ENCODE measurements at places on chromosomes 1 and 21.

DNA sequence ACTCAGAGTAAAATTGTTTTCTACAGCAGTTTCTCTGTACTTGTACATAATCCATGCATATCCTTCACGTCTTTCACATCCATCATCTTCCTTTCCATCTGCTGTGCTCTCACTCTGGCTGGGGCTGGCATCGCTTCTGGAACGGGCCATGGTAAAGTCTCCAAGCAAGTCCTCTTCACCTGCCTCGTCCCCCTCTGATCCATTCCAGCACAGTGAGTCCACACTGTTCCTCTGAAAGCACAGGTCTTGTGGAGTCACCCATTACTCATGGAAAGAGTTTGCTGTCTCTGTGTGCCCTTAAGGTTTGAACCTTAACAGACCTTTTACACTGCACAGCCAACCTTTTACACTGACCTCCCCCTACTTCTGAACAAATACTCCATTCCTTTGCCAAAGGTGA, 313.6 kb downstream of the ASTN1 start:
- H3K27ac ChIP-seq: no peak overlapping the region
- DNase-seq: no peak
- no peaks in the 10 kb centered on the region for H3K4me1 ChIP-seq
- no peaks in the 10 kb centered on the region for H3K27me3 ChIP-seq
- no peak overlapping the region for H3K4me3 ChIP-seq

DNA sequence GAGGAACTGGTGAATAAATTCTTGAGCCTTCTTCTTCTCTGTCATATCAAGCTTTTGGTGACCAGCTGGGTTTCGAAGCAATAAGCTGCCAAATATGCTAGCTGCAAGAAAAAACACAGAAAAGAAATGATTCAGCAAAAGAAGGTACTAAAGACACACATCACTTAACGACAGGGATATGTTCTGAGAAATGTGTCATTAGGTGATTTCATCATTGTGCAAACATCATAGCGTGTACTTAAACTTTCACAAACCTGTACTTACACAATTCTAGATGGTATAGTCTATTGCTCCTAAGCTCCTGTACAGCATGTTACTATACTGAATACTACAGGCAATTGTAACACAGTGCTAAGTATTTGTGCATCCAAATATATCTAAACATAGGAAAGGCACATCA, 2.9 kb upstream of the MTF1 start:
- no peaks in the 10 kb centered on the region for H3K27me3 ChIP-seq
- H3K27ac ChIP-seq: no peak overlapping the region
- no peak overlapping the region for H3K4me3 ChIP-seq
- no peak for DNase-seq

DNA sequence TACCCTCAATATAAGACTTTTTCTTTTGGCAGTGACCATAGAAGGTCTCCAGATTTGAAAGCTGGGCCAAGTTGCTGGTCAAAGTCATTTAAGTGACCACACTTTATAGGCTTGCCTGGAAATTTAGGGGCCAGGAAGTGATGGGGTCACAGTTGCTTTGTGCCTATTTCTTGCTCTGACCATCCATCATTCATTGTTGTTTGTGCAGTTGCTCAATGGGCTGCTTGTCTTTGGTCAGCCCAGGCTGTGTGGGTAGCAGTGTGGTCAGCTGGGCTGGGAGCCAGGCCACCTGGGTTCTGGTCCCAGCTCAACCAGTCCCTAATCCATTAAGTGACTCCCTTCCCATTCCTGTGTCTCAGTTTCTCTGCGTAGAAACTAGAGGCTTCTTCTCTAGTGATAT, 2.1 kb upstream of the OTUD7B start:
- peaks cover 20% of the 10 kb centered on the region for H3K4me1 ChIP-seq
- H3K27me3 ChIP-seq: peaks cover under 1% of the 10 kb centered on the region
- no peak for DNase-seq

DNA sequence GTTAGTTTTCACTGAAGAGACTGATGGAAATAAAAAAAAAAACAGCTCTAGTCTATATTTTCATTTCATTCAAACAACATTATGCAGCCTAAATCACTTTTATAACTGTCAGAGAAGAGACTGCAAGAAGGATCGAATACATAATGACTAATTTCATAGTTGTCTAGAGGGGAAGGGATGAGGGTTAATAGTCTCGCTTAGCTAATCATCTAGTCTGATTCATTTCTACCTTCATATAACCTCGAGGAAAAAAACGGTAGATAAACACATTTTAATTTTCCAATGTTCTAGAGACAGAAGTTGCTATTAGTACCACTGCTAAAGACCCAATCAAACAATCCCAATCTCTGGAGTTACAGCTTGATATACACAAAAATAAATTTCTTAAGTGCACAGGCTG, 3.5 kb downstream of the FUBP1 start:
- H3K4me1 ChIP-seq: peaks cover 37% of the 10 kb centered on the region
- no peak for DNase-seq
- no peak overlapping the region for H3K4me3 ChIP-seq

DNA sequence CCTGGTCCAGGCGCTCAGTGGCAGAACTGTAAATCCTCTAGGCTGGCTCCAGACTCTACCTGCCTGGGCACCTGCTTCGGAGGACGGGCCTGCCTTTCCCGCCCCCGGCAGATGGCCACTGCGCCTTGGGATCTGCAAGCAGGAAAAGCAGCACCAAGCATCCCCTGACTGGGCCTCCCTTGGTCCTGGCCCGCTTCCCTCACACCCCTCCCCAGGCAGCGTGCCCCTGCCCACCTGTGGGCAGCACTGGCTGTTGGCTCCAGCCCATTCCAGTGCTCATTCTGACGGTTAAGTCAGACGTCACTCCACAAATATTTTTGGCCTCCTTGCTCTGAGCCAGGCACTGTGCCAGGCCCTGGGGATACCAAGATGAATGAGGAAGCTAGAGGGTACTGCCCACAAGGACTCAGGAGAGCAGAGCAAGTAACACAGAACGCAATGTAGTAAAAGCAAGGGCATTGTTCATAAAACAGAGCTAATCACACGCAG, 22.0 kb upstream of the BLACAT1 start:
- H3K36me3 ChIP-seq: no peaks in the 10 kb centered on the region
- peaks cover 8% of the 10 kb centered on the region for H3K4me1 ChIP-seq
- H3K27me3 ChIP-seq: peaks cover 15% of the 10 kb centered on the region
- no peak overlapping the region for H3K27ac ChIP-seq

DNA sequence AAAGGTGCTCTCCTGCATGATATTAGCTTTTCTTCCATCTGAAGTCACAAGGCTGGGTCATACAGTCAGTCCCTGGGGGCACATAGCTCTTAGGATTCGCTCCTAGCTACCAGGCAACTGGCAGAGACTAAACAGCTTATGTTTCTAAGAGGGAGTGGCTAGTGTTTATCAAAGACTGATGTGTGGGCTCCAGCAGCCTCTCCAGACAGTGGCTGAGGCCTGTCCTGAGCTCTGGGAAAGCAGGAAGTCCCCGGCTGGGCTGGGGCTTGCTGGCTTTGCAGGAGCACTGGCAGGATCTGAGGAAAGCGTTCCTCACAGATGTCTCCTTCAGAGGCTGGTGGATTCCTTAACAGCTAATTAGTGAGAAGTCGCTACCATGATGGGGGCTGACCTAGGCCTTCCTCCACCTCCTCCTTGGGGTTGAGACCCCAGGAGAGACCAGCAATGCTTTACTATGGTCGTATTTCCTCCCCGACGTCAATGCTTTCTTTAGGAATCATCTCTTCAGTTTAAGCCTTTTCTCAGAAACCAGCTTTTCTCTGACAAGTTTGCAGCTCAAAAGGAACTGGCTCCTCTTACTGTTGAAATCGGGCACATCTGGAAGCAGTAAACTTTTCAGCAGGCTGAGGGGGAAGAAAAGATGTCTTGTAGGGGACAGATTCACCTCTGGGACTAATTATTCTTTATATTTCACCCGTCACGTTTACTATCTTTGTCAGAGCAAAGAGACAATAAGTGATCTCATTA, 33.5 kb upstream of the HHAT start:
- H3K4me1 ChIP-seq: no peaks in the 10 kb centered on the region
- peaks cover 37% of the 10 kb centered on the region for H3K27me3 ChIP-seq
- no peaks in the 10 kb centered on the region for H3K36me3 ChIP-seq
- H3K4me3 ChIP-seq: no peak overlapping the region

DNA sequence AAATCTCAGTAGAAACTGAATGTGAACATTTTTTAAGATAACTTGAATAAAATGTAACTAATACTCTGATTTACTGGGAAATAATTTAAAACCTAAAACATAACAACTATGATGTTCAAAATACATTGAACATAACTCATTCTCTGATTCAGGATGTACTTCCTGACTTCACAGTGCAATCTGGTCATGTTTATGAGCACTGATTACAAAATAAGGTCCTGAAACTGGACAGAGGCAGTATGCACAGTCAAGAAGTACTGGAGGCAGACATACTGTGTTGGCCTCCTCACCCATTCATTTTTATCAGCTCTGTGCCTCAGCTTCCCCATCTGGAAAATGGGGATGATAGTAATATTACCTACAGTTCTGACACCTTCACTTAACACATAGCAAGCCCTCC, 651.3 kb downstream of the PTPRC start:
- no peaks in the 10 kb centered on the region for H3K4me1 ChIP-seq
- no peak overlapping the region for H3K4me3 ChIP-seq
- H3K27me3 ChIP-seq: peaks cover 22% of the 10 kb centered on the region
- no peak overlapping the region for H3K27ac ChIP-seq
- no peaks in the 10 kb centered on the region for H3K36me3 ChIP-seq

DNA sequence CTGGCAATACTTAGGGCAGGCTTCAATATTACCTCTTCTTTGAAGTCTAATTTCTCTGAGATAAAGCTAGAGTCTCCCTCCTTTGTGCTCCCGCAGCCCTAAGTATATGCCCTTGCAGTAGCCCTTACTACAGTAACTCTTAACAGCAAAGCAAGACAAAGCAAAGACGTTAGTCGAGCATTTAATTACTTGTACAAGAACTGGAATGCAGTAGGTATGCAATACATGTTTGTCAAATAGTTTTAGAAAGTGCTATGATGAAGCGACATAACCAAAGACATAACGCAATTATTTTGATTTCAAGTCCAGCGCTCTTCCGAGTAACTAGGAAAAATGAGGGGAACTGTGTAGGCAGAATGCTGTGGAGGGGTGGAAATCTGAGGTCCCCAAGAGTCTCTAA, 1.6 kb downstream of the P3H1 start:
- no peak overlapping the region for H3K4me3 ChIP-seq
- DNase-seq: no peak
- no peak overlapping the region for H3K27ac ChIP-seq
- H3K36me3 ChIP-seq: peaks cover 8% of the 10 kb centered on the region

- no peak overlapping the region for H3K27ac ChIP-seq
- H3K4me3 ChIP-seq: no peak overlapping the region
- peaks cover 25% of the 10 kb centered on the region for H3K27me3 ChIP-seq
- no peak for DNase-seq
Observed at GRCh38 chr1:78492386-78492950, 1.7 kb downstream of the PTGFR start.

DNA sequence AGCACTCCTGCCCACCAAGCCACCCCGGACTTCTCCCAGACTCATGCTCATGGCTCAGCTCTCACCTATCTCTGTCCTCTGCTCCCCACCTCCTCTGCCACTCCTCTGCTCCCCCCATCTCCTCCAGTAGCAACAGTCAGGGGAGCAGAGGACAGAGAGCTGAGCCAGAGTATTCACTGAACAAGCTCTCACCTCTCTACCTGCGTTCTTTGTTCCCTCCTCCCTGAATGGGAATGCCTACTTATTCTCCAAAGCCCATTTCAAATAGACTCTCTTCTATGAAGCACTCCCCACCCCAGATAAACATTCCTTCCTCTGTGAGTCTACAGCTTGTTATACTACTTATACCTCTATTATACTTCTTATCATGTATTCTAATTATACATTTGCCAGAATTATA, 6.4 kb upstream of the EFNA1 start:
- no peaks in the 10 kb centered on the region for H3K4me1 ChIP-seq
- no peak for DNase-seq
- no peaks in the 10 kb centered on the region for H3K36me3 ChIP-seq
- peaks cover 39% of the 10 kb centered on the region for H3K27me3 ChIP-seq

All from T-helper 2 cell treated with Interferon-gamma antibody and Interleukin-4, amounts not matched to agents 5 μg/mL and 100 μg/mL, for 36 hours (primary cell).